Esophagus squamous epithelium (tissue), 5 donors: ENCODE measurements at places on chromosomes 16 and 17. TPM values are rescaled to one million over a fixed set of nuclear protein-coding genes. Genes with fewer than 3 reads are reported as not detected.
A peak's percentile ranks its signal among the peaks of the same experiment; 100 is the strongest.

GRCh38 chr17:28497931-28498330 lies 8.2 kb upstream of the FOXN1 start:
- DNase-seq, result no peak
- H3K36me3 ChIP-seq, result no peaks in the 10 kb centered on the region
- H3K4me3 ChIP-seq, result no peak overlapping the region
- no peaks in the 10 kb centered on the region for H3K4me1 ChIP-seq

DNA sequence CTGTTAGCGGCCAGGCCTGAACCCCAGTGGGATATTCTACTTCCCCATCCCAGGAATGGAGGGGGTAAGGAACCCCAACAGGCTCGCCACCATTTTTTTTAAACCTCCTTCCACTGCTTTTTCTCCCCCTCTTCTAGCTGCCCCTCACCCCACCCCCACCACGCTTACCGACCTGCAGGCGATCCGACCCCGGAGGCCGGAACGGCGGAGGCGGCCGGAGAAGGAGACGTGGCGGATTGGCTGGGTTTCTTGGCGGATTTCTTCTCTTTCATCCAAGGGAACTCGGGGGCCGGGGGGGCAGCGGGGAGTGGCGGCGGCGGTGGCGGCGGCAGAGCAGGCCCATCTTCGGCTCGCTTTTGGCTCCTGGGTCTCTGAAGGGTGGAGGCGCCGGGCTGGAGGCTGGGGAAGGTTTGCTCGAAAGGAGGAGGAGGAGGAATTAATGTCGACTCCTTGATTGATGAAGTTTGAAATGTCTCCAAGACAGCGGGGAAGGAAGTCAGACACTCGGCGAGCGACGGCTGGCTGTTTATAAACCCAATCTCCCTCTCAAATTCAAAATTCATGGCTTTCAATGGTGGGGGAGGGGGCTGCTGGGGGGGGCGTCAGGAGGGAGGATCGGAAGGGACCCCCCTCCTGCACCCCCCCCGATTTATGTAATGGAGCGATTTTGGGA lies 424 bp downstream of the HOXB2 start:
- H3K27ac ChIP-seq, result peak overlapping the region; percentile 91
- no peak for DNase-seq
- peak overlapping the region; percentile 72 for H3K4me3 ChIP-seq
- peaks cover 88% of the 10 kb centered on the region for H3K4me1 ChIP-seq
- no peaks in the 10 kb centered on the region for H3K36me3 ChIP-seq

GRCh38 chr16:85483424-85483823 lies 129.7 kb upstream of the GSE1 start:
- H3K27me3 ChIP-seq, result no peaks in the 10 kb centered on the region

GRCh38 chr17:27430882-27431491 lies 25.3 kb upstream of the KSR1 start:
- no peaks in the 10 kb centered on the region for H3K4me1 ChIP-seq
- no peak overlapping the region for H3K4me3 ChIP-seq
- DNase-seq, result no peak
- H3K27me3 ChIP-seq, result no peaks in the 10 kb centered on the region
- H3K36me3 ChIP-seq, result no peaks in the 10 kb centered on the region
- no peak overlapping the region for H3K27ac ChIP-seq

DNA sequence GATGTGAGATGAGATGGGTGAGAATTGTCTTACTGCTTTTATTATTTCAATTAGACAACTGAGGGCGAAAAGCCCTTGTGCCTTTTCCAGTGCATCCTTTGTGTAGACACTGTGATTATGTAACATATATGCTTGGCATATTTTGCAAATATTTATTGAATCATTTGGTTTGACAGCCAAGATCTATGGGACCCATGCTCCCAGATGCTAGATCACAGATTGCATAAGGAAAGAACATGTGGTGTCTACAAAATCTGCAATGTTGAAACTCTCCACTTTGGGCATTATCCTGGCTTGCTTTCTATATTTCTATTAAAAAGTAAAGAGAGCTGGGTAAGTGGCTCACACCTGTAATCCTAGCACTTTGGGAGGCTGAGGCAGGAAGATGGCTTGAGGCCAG lies 4.8 kb upstream of the COG1 start:
- H3K4me1 ChIP-seq, result peaks cover 12% of the 10 kb centered on the region
- H3K36me3 ChIP-seq, result no peaks in the 10 kb centered on the region
- no peak overlapping the region for H3K4me3 ChIP-seq

DNA sequence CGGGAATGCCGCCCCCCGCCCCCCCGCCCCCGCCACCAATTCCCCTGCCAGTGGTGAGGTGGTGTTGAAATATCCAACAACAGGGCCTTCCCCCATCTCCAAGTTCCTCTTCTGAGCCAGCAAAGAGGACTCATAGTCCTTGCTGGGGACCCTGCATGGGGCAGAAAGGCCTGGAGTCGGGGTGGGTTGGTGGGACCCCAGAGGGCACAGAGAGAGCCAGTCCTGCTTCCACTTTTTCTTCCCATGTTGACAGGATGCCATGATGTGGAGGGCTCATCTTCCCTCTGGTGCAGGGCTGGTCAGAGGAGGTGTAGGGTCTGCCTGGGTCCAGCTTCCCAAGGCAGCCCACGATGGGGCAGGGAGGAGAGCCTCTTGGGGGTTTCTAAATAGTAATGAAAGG lies 49.0 kb upstream of the PIK3R6 start:
- H3K27me3 ChIP-seq, result peaks cover 22% of the 10 kb centered on the region
- no peaks in the 10 kb centered on the region for H3K36me3 ChIP-seq
- no peak for DNase-seq
- H3K4me3 ChIP-seq, result no peak overlapping the region

GRCh38 chr17:57311281-57312216 lies 55.2 kb downstream of the MSI2 start:
- H3K4me1 ChIP-seq, result no peaks in the 10 kb centered on the region
- no peak for DNase-seq
- H3K27ac ChIP-seq, result no peak overlapping the region
- no peaks in the 10 kb centered on the region for H3K27me3 ChIP-seq

- DNase-seq, result no peak
- H3K27me3 ChIP-seq, result no peaks in the 10 kb centered on the region
- no peak overlapping the region for H3K4me3 ChIP-seq
- no peak overlapping the region for H3K27ac ChIP-seq
- H3K36me3 ChIP-seq, result no peaks in the 10 kb centered on the region
Observed at GRCh38 chr17:9587969-9588656, 11.7 kb downstream of the CFAP52 start.

GRCh38 chr16:50185005-50185505 lies 31.9 kb downstream of the TENT4B start:
- no peaks in the 10 kb centered on the region for H3K27me3 ChIP-seq
- no peak overlapping the region for H3K27ac ChIP-seq
- DNase-seq, result no peak
- H3K4me3 ChIP-seq, result no peak overlapping the region
- H3K36me3 ChIP-seq, result no peaks in the 10 kb centered on the region

GRCh38 chr17:78567991-78568390 lies 9.2 kb downstream of the DNAH17 start:
- no peak overlapping the region for H3K4me3 ChIP-seq
- no peak for DNase-seq
- H3K27me3 ChIP-seq, result no peaks in the 10 kb centered on the region
- H3K4me1 ChIP-seq, result no peaks in the 10 kb centered on the region
- H3K27ac ChIP-seq, result no peak overlapping the region

DNA sequence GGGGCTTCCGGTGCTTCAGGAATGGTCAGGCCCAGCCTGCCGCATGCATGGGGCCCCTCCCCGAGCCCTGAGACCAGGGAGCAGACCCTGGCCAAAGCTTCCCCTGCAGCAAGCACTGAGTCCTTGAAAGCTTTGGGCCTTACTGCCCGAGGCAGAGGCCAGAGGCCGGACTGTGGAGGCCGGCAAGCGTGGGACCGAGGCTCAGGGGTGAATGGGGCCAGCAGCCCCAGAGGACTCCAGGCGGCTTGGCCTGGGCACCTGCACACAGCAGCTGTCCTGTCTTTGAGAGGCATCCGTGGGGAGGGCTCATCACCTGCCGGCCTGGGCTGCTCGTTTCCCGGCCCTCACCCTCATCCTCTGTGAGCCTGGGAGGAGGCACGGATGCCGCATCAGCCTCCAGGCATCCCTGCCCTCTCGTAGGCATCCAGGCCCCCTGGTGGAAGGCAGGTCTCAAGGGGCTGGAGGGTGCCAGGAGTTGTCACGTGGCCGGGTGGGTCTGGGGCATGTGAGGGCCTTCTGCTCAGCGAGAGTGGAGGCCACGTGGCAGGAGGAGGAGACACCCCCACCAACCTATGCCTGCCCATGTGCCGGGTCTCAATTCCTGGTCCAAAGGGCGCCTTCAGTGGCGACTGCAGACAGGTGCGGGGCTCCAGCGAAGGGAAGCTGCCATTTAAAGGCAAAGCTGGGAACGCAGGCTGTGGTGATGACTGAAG lies 31.4 kb downstream of the CACNA1H start:
- no peaks in the 10 kb centered on the region for H3K36me3 ChIP-seq
- H3K4me3 ChIP-seq, result no peak overlapping the region
- peak overlapping the region; percentile 12 for H3K27ac ChIP-seq
- peaks cover 49% of the 10 kb centered on the region for H3K27me3 ChIP-seq
- H3K4me1 ChIP-seq, result peaks cover 3% of the 10 kb centered on the region

- H3K4me1 ChIP-seq, result peaks cover 51% of the 10 kb centered on the region
Observed at GRCh38 chr17:8162233-8162996, at the start of gene VAMP2. TSS of gene VAMP2 (minus strand) at chr17:8162948. CDS start at chr17:8162879, 69 bp downstream.

- no peak for DNase-seq
- no peak overlapping the region for H3K4me3 ChIP-seq
- H3K27me3 ChIP-seq, result no peaks in the 10 kb centered on the region
Observed at GRCh38 chr16:13394488-13394887, 493.1 kb downstream of the SHISA9 start.

DNA sequence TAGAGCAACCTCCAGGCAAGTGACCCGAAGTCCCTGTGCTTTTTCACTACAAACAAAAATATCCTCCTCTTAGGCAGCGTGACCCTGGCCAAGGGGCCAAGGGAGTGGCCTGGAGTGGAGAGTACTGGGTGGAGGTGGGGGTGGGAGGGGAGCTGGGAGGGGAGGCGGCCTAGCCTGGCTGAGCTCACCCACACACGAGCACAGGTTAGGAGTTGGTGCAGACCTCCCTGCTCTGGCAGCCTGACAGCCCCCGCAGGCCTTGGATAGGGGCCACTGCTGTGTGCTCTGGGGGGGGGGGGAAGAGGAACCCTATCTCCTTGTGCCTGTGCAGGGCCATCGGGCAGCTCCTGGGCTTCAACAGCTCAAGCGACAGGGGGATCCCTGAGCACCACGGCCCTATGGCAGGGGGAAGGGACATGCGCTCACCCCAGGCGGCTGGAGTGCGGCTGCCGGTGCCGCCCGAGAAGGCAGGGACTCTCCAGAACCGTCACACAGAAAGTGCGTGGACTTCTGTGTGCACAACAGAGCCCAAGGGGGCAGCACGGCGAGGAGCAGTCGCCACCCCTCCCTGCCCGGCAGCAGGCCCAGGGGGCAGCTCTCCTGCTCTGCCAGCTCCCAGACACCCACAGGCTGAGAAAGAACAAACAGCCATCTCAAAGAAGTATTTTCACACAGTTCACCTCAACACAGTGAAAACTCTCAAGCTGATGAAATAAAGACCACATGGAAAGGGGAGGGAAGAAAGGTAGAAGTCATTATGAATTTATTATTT lies 13.3 kb downstream of the SLC16A3 start:
- no peaks in the 10 kb centered on the region for H3K27me3 ChIP-seq
- H3K4me3 ChIP-seq, result no peak overlapping the region
- H3K27ac ChIP-seq, result peak overlapping the region; percentile 47
- no peak for DNase-seq

GRCh38 chr16:17105239-17105797 lies 365.4 kb downstream of the XYLT1 start:
- H3K4me1 ChIP-seq, result no peaks in the 10 kb centered on the region
- no peaks in the 10 kb centered on the region for H3K27me3 ChIP-seq
- no peak overlapping the region for H3K27ac ChIP-seq
- DNase-seq, result no peak

- DNase-seq, result no peak
- peaks cover 27% of the 10 kb centered on the region for H3K36me3 ChIP-seq
- H3K27ac ChIP-seq, result peak overlapping the region; percentile 64
- no peak overlapping the region for H3K4me3 ChIP-seq
- H3K4me1 ChIP-seq, result peaks cover 20% of the 10 kb centered on the region
- no peaks in the 10 kb centered on the region for H3K27me3 ChIP-seq
Observed at GRCh38 chr17:40025991-40026815, 11.0 kb downstream of the CSF3 start.

VAT1L gene
- total RNA-seq, result not detected

STH gene
- not detected for total RNA-seq

COPZ2 gene
- 4.0 TPM for total RNA-seq

CSH1 gene
- total RNA-seq, result not detected

HIGD1B gene
- 2.3 TPM for total RNA-seq

ZPBP2 gene
- total RNA-seq, result not detected

PDILT gene
- not detected for total RNA-seq

TBC1D3E gene
- not detected for total RNA-seq

KRTAP9-8 gene
- total RNA-seq, result not detected
